ENCODE measurements at places on chromosomes 2 and 18.

DNA sequence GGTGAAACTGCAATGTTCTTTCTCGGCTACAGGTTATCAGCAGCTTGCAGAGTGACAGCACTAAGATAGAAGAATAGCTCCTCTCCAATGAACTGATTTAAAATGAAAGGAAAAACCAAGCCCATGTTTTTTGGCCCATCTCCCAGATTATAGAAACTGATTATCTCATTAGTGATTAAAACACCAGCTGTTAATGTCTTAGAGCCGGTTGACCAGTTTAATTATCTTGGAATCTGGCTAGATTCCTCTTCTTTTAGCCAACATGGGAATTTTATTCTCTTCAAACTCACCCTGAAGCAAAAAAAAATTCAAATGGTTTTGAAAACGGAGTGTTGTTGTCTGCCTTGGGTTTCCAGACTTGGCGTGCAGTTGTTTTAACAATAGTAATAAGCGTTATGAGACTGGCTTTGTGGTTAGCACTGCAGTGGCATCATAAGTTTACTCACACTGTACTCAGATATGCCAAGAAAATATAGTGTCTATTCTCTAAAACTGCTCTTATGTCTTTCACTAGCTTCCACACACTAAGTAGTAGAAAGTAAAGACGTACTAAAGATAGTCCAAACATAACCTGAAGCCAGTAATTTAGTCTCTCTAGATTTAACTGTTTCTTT is 665.3 kb downstream of the STK39 start:
- DNase-seq, result peak; percentile 71

GRCh38 chr2:195318440-195319111 is 338.4 kb upstream of the SLC39A10 start:
- peak; percentile 74 for DNase-seq

GRCh38 chr2:68879296-68879695 is 8.1 kb upstream of the BMP10 start:
- no peak for DNase-seq

- DNase-seq, result no peak
Measured at GRCh38 chr2:147025646-147026585, 818.9 kb upstream of the ACVR2A start.

DNA sequence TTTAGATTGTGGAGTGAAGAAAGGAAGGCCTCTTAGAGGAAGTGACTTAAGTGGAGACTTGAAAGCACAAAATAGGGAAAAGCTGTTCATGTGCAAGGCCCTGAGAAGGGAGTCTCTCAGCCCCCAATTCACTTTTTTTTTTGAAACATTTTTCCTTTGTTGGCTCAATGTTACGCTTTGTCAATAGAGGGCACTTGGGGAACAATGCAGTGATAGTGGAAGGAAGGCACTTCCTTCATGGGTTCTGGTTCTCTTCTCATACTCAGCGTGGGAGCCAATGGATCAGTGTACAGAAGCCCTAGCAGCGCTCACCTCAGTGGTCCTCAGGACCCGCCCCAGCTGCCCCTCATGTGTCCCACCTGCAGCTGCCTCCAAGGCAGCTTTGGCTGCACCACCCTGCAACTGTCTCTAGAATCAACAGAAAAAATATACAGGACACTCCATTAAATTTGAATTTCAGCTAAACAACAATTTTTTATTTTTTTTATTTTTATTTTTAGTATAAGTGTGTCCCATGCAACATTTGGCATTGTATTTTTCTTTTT is 8.6 kb upstream of the C2orf42 start:
- DNase-seq, result no peak

DNA sequence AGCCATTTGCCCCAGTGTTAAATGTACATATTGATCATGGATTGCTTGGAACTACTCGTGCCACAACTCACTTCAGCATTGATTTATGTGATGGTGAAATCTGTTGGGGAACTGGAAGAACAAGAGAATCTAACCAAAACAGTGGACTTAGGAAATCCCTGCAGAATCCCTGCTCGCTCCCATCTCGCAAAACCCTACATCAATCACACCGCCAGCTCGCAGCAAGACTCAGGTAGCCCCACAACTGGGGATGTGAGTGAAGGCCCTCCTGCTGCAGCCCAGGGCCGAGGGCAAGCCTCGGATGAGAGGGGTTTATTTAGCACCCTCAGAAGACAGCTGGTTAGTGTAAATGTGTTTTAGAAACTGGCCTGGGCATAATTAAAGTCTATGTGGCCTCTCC is 171.6 kb downstream of the ANAPC1 start:
- no peak for DNase-seq

- no peak for DNase-seq
Measured at GRCh38 chr2:171830039-171830438, 64.0 kb downstream of the SLC25A12 start.

- DNase-seq, result no peak
Measured at GRCh38 chr2:204480676-204481075, 64.6 kb upstream of the PARD3B start.

DNA sequence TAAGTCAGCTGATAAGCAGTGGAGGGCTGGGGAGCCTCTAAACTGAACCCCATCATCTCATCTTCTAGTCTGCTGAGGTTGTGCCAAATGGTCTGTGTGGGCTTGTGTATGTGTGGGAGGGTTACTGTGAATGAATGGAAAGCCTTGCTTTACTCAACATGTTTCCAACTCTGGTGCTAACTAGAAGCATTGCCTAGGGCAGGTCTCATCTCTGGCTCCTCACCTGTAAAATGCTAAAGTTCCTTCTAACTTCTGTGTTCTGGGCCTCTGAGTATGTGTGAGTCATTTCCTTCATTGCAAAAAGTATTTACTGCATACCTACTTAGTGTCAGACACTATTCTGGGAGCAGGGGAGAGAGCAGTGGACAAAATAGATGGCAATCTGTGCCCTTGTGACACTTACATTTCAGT is 1.3 kb downstream of the LIPG start:
- DNase-seq, result no peak

- peak; percentile 54 for DNase-seq
Measured at GRCh38 chr18:3012136-3013023, 564 bp downstream of the LPIN2 start.

GRCh38 chr2:239603411-239604356 is 202.9 kb upstream of the HDAC4 start:
- no peak for DNase-seq

DNA sequence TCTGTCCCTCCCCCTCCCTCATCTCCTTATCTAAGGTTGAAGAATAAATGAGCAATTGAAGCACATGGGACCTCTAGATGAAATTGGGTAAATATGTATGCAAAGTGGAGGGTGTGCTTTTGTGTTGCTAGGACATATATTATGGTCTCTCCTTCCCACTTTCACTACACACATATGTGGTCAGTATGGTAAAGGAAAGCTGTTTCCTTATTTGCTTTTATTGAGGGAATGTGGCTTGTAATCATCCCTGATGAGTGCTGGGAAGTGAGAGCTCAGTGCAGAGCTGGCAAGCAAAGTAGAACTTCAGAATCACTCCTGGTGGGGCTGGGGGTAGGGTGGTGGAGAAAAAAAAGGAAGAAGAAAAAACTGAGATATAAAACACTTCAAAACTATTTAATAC is 189.9 kb upstream of the ATP5MC3 start:
- no peak for DNase-seq

- no peak for DNase-seq
Measured at GRCh38 chr2:62653582-62654422, 51.7 kb upstream of the EHBP1 start.

DNA sequence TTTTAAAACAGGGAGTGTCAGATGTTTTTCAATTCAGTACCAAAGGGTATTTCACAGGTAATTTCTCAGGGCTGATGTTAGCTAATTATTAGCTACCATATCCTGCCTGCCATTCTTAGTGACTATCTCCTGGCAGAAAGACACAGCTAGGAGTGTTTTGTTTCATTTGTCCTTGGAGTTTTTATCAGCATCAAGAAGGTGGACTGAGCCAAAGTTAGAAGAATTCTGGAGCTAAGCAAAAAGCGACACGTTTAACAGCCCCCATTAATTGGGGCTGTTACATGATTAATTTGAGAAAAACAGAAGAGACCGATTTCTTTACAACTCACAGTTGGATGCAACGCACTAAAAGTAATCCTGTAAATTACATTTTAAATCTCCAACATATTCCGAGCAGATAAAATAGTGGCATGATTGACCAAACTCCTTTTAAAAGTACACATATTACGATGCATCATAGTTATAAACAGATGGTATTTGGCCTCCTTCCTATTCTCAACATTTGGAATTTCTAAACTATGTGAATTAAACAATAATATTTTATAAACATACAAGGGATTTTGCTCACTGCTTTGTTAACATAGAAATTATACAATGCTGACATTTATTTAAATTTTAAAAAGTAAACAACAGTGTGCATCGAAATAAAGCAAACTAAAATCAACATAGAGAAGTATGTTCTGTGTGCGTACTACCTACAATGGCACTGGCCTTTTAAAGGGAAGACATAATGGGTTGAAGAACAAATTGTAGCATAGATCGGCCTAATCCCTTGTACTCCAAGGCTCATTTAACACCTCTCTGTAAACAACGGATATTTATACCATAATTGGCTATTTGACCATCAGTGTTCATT is 585.1 kb downstream of the ZEB2 start:
- no peak for DNase-seq

DNA sequence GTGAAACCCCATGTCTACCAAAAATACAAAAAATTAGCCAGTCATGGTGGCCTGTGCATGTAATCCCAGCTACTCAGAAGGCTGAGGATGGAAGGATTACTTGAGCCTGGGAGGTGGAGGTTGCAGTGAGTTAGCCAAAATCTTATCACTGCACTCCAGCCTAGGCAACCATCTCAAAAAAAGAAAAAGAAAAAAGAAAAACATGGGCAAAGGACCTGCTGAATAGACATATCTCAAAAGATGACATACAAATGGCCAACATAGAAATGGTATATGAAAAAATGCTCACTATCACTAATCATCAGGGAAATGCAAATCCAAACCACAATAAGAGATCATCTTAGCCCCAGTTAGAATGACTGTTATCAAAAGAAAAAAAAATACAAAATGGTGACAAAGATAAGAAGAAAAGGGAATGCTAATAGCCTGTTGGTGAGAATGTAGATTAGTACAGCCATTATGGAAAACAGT is 1.4 kb upstream of the TGOLN2 start:
- no peak for DNase-seq

- no peak for DNase-seq
Measured at GRCh38 chr18:6271585-6271984, 143.1 kb downstream of the L3MBTL4 start.

- DNase-seq, result no peak
Measured at GRCh38 chr2:98926601-98927000, 9.4 kb downstream of the CRACDL start.

DNA sequence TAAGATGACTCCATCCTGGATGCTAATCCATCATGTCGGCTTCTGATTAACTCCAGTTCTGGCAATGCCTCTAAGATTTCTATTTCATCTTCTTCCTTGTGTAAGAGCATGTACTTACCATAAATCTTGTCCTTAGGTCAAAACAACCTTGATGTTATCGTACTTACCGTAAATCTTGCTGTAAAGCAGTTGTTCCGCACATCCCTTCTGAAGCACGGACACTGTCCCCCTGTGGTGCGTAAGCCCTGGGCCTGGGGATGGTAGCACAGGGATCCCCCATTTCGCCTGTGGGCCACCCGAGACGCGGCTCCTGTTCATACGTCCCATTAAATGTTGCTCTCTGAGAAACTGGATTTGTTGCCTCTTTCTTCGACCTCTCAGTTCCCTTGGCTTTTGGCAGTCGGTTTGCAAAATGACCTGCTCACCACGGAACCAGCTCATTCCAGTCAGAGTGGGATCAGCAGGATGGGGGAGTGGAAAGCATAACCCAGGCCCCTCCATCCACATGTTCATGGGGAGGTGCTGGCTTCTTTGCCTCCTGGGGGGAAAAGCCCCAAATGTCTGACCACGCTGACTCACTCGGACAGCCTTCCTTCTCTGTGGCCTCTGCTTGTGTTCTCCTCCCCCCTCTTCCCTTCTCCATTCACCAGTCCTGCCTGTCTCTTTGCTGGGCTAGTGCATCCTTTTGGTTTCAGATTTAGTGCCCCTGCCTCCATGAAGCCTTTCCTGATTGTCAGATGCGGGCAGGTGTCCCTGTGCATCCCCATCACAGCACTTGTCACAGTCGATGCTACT is 49.9 kb downstream of the RAB31 start:
- DNase-seq, result no peak

DNA sequence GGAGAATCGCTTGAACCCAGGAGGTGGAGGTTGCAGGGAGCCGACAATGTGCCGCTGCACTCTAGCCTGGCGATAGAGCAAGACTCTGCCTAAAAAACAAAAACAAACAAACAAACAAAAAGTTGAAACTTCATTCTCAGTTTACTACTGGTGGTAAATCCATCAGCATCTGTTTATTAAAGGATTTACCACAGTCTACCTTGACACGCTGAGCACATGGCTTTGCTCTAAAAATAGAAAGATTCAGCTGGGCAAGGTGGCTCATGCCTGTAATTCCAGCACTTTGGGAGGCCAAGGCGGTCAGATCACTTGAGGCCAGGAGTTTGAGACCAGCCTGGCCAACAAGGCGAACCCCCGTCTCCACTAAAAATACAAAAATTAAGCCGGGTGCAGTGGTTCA is 201.3 kb downstream of the TGIF1 start:
- DNase-seq, result no peak

DNA sequence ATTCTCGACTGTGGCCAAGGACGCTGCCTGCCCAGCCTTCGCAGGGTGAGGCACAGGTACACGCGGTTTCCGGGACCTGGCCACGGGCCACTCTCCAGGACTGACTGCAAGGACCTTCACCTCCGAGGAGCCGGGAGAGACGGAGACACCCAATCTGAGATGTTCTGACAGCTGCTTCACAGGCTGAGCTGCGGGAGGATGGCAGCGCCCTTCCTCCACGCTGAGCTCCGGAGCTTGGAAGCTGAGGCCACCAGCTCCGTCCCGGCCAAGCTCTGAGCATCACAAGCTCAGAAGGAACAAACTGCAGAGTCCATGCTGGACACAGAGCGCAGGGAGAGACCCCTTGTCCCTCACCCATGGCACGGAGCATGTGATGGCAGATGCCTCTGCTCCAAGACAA is 71.1 kb upstream of the CTDP1 start:
- DNase-seq, result no peak

DNA sequence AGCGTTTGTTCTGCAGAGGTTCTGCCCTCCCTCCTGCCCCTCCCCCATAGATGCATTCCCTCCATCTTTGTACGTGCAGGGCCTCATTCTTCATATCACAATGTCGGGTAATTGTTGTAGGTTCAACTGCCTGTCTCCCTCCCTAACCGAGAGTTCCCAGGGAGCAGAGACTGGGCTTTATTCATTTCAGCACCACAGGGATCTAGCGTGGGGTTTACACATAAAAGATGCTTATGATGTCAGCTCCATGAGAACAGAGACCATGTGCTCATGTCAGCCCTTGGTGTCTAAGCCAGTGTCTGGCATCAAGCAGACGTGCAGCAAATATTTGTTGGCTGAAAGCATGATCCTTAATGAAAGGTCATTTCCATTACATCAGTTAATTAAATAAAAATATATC is 298.9 kb upstream of the TRIB2 start:
- DNase-seq, result no peak

- no peak for DNase-seq
Measured at GRCh38 chr2:111236025-111236424, 115.3 kb downstream of the BCL2L11 start.

- DNase-seq, result no peak
Measured at GRCh38 chr2:62197925-62198633, 2.2 kb downstream of the B3GNT2 start.

All from NCI-H2171 (cell line).